ENCODE measurements at places on chromosomes 5 and 9. TPM values are rescaled to one million over a fixed set of nuclear protein-coding genes. Genes with fewer than 3 reads are reported as not detected.

GRCh38 chr9:82894548-82894947 lies 168.4 kb downstream of the RASEF start:
- DNase-seq, result no peak

- DNase-seq, result no peak
Measured at GRCh38 chr9:8860925-8861324, 1061.3 kb upstream of the DMAC1 start.

DNA sequence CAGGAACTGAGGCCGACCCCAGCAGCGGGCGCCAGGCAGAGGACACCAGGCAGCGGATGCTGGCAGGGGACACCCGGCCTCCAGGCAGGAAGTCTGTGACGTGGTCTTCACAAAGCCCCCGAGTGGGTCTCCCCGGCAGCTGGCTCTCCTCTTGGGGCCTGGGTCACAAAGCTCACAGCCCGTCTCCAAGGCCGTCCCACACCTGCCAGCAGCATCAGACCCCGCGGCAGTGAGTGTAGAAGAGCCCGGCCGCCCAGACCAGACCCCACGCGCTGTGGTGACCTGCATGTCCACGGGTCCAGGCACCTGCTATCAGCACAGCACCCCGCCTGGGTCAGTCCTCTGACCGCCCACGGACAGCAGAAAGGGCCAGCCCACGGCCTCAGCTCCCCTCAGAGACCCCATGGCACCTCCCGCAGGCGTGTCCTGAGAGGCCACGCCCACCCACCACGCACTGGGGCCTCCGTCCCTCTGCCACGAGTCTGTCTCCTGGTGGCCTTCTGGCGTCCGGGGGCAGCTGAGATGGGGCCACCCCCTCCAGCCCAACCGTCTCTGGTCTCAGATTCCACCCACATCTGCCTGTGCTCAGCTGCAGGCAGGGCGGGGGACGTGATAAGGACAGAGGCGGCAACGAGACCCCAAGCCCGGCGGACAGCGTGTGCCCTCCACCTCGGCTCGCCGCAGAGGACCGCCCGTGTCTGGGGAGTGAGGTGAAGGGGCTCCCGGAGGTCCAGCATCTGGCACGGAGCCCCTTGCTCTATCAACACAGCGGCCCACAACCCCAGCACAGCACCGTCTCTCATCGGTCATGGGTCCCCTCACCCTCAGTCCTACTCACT lies 34.2 kb downstream of the EXD3 start:
- DNase-seq, result no peak

DNA sequence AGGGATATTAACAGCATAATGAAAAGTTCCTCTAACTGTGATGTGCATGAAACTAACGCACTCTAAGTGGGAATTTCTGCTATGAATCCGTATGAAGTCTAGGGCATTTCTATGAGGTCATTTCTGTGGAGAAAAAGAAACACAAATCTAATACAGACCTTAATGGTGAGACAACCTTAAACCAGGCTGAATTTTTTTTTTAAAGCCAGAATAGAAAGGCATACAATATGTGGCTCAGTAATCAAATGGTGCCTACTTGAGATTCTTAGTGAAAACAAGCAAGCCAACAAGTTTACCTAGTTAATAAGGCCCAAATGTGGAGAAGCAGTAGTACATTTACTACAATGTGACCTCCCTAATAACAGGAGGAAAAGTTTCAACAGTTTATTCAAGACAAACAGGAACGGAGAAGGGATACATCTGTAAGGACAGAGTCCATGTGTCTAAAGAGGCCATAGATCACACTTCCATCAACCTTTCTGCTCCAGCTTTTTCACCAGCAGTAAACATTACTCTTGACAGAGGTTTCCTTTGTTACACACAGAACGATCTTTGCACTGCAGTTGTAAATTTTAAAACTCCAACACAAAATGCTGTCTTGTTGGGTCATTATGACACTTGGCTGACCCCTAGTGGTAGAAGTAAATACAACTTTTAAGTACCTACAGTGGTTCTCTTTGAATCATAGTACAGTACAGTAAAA lies 26.2 kb downstream of the CARNMT1 start:
- no peak for DNase-seq

GRCh38 chr5:141880961-141881801 lies 3.0 kb upstream of the PCDH1 start:
- no peak for DNase-seq

GRCh38 chr5:30197662-30198061 lies 995.8 kb upstream of the CDH6 start:
- DNase-seq, result no peak

- no peak for DNase-seq
Measured at GRCh38 chr5:10317825-10318682, 10.4 kb upstream of the CMBL start.

DNA sequence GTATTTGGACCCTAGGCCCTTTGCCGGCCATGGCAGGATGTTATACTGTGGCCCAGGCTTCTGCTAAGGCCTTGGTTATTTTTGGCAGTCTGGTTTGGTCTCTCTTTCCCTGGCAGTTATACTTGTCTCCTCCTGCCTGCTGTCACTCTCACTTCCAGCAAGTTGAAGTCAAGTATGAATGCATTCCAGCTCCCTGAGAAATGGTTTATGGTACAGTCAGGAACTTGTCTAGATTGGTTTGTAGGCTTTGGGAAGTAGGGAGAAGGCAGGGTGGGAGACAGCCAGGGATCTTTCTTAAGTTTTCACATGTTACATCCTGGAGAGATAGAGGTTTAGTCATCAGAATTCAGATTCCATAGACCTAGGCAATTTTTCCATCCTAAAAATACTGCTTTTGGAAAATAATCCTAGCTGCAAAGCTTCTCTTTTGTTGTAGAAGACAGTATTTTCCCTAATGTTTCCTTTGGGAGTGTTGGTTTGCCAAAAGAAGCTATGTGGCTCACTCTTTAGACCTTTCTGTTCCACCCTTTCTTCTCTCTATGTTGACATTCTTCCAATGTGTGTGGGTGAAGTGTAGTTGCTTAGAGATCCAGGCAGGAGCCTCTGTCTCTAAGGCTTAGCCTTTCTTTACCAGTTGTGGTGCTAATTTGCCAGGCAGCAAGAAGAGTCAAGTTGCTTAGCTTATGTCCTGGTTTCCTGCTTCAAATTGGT lies 2.5 kb upstream of the KDM3B start:
- no peak for DNase-seq

DNA sequence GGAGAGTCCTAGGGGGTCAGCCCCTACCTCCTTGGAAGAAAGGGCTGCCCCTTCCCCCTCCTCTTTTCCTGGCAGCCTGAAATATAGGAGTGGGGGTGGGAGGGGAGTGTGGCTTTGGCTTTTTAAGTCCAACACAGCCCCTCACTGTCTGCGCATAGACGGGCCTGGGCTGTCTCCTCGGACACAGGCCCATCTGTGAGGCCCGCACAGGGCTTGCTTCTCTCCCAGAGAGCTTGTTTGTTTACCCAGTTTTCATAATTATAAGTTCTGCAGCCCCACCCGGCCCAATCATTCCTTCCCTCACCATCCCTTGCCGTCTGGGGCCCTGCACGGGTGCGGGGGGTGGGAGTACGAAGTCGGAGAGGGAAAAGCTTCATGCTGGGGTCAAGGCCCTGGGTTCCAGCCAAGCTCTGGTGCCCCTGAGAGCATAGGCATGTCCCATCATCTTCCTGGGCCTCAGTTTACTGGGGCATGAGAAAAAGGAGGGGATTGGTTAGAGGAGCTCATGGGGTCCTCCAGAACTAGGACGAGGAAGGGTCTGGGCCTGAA lies 54.0 kb upstream of the STXBP1 start:
- DNase-seq, result no peak

DNA sequence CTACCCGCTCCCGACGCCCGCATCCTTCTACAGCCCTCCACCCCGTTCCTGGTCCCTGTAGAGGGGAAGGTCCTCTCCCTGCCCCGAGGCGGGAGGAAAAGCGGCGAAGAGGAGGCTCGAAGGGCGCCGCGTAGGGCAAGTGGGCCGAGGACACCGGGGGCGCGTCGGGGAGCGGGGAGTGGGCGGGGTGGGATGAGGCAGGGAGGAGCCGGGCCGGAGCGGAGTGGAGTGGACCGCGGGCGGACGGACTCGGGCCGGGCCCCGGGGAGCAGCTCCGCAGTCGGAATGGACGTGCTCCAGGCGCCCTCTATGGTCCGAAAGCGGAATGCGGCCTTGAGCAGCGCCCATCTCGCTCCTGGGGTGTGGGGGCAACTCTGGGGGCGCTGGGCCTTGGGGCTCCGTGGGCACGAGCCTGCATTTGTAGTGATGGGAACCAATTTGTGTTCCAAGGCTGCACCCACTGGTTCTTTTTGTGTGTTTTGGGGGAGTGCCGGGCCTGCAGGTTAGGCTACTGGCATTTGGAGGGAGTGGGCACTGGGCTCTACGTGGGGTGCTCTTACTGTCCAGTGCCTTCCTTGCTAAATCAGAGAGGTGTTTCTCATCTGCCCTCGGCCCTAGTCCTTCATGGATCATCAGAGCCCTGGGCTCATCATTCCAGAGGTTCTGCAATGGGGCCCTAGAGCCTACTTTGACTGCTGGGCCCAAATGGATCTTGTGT lies 7.3 kb downstream of the IRX1 start:
- DNase-seq, result no peak

DNA sequence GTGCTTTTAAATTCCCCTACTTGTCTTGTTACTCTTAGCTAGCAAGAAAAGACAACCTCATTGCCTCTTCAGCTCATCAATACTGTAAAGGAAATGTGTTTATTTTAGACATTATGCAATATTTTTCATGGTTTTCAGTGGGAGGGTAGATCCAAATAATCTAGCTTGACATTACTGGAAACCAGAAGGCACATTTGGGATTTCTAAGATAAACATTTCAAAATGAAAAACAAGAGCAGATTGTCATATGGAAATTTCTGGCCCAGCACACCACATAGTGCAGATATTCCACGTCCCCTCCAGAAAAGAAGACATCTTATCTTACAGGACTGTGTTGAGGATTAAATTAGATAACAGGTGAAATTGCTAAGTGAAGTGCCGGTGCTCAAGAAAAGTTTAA lies 296.9 kb downstream of the MSX2 start:
- DNase-seq, result no peak

Gene LHX3
- not detected for polyA plus RNA-seq

Gene RPS14
- 8,183 TPM for polyA plus RNA-seq

Gene FBP1
- polyA plus RNA-seq, result 1.2 TPM

Gene BTNL8
- not detected for polyA plus RNA-seq

Measured in ovary (tissue), 10 donors.